Smooth muscle cell of the umbilical artery (primary cell): ENCODE measurements at places on chromosomes 5 and 9. TPM values are rescaled to one million over a fixed set of nuclear protein-coding genes. Genes with fewer than 3 reads are reported as not detected.

The LCN15 gene
- total RNA-seq: not detected in 2 replicates

The ANKRD18B gene
- total RNA-seq: 6.4 and 35.6 TPM in 2 replicates

The ENTREP1 gene
- under 0.01 and 0.05 TPM in 2 replicates for total RNA-seq

The KCNV2 gene
- not detected in 2 replicates for total RNA-seq

The ADGRD2 gene
- total RNA-seq: not detected in 2 replicates

The FBP2 gene
- total RNA-seq: not detected in 2 replicates

The C8G gene
- 0.59 TPM in 1 of 2 replicates, not detected in the other for total RNA-seq

The CD274 gene
- 2.7 and 22.5 TPM in 2 replicates for total RNA-seq

The MIGA2 gene
- 21.1 and 38.8 TPM in 2 replicates for total RNA-seq

The GRXCR2 gene
- total RNA-seq: not detected in 2 replicates

The ORM2 gene
- not detected in 2 replicates for total RNA-seq

The BAAT gene
- total RNA-seq: 0.23 TPM in 1 of 2 replicates, not detected in the other

The IRX4 gene
- not detected in 2 replicates for total RNA-seq

The BARHL1 gene
- not detected in 2 replicates for total RNA-seq

The TRIP13 gene
- 4.2 and 21.2 TPM in 2 replicates for total RNA-seq

The NAIP gene
- total RNA-seq: 1.2 and 5.2 TPM in 2 replicates

The FOXI1 gene
- total RNA-seq: not detected in 2 replicates

The AGXT2 gene
- total RNA-seq: not detected in 2 replicates

The AGGF1 gene
- total RNA-seq: 25.8 and 31.2 TPM in 2 replicates

The DRD1 gene
- under 0.01 TPM in 1 of 2 replicates, not detected in the other for total RNA-seq

The MCTP1 gene
- 13.7 and 17.3 TPM in 2 replicates for total RNA-seq

The ENTPD2 gene
- total RNA-seq: not detected in 2 replicates

The DTWD2 gene
- total RNA-seq: 5.9 and 6.4 TPM in 2 replicates

The KLHL3 gene
- total RNA-seq: 4.8 and 5.1 TPM in 2 replicates

The TSSK1B gene
- total RNA-seq: 0.30 and 0.46 TPM in 2 replicates

The PCDHGB2 gene
- total RNA-seq: 2.1 and 2.4 TPM in 2 replicates

The CCNG1 gene
- total RNA-seq: 481 and 509 TPM in 2 replicates

The NFIB gene
- total RNA-seq: 3.0 and 16.4 TPM in 2 replicates

The PCDHA12 gene
- 0.18 and 0.59 TPM in 2 replicates for total RNA-seq

The CCL27 gene
- 0.14 and 0.59 TPM in 2 replicates for total RNA-seq

The EGFLAM gene
- total RNA-seq: 1.3 and 11.3 TPM in 2 replicates

The WNK2 gene
- not detected in 2 replicates for total RNA-seq

The SPDL1 gene
- 27.0 and 41.2 TPM in 2 replicates for total RNA-seq

The GFRA3 gene
- not detected in 2 replicates for total RNA-seq

The ARSI gene
- total RNA-seq: 60.5 and 118 TPM in 2 replicates

The INSL4 gene
- total RNA-seq: not detected in 2 replicates

The SLC6A3 gene
- not detected in 2 replicates for total RNA-seq

The PAEP gene
- not detected in 2 replicates for total RNA-seq

The STK32A gene
- 0.83 and 3.0 TPM in 2 replicates for total RNA-seq

The C9 gene
- total RNA-seq: 0.46 TPM in 1 of 2 replicates, not detected in the other

The OLFM1 gene
- 2.4 and 2.9 TPM in 2 replicates for total RNA-seq

The STKLD1 gene
- 0.28 and 0.59 TPM in 2 replicates for total RNA-seq

The TIGD6 gene
- 6.6 and 7.7 TPM in 2 replicates for total RNA-seq

The IFNK gene
- not detected in 2 replicates for total RNA-seq

The GRM6 gene
- not detected in 2 replicates for total RNA-seq

The CBY3 gene
- total RNA-seq: 0.23 TPM in 1 of 2 replicates, not detected in the other

The CDC20B gene
- not detected in 2 replicates for total RNA-seq

The APBA1 gene
- 7.4 and 9.8 TPM in 2 replicates for total RNA-seq

The TAF11L10 gene
- total RNA-seq: not detected in 2 replicates

The SLC9A3 gene
- total RNA-seq: 0.30 and 0.65 TPM in 2 replicates

The GNA14 gene
- 0.05 TPM in 1 of 2 replicates, not detected in the other for total RNA-seq
